ENCODE measurements at places on chromosomes 2 and 18.

GRCh38 chr2:182330451-182331305 is 96.2 kb downstream of the PDE1A start:
- no peak for DNase-seq

- no peak for DNase-seq
Measured at GRCh38 chr2:230925879-230926765, 1.1 kb upstream of the GPR55 start.

- no peak for DNase-seq
Measured at GRCh38 chr2:150554046-150554445, 66.6 kb upstream of the RND3 start.

- no peak for DNase-seq
Measured at GRCh38 chr2:55087936-55088335, 37.7 kb upstream of the RTN4 start.

- no peak for DNase-seq
Measured at GRCh38 chr2:150230004-150230403, 257.5 kb downstream of the RND3 start.

DNA sequence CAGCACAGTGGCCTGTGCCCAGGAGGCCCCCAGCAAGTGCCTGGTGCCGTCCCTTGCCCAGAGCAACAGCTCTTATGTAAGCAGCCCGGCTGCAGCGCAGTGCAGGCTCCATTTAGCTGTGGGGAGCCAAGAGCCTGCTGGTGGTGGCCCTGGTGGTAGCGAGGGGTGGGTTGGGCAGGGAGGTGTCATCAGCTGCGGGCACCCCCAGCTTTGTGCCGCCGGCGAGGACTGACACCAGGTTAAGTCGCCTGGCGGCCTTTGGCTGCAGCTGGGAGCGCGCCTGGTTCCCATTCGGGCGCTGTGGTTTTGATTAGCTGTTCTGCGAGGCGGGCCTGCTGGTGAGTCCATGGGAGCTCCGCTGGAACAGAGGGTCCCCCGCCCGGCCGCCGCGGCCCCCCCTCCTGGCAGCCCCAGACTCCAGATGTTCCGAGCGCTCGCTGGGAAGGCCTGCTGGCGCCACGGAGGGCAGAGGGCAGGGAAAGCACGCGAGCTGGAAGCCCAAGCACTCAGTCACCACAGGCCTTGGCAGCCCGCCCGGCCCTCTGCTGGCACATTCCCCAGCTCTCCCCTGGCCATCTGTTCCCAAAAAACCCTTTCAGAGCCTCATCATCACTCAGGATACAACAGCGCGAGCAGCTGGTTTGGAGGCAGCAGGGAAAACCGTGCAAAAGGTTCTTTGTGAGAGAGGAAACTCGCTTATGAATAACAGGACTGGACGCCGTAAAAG is 18.4 kb downstream of the ATOH8 start:
- DNase-seq = peak; percentile 99

- no peak for DNase-seq
Measured at GRCh38 chr2:85019121-85019520, 48.2 kb downstream of the KCMF1 start.

- no peak for DNase-seq
Measured at GRCh38 chr2:134354611-134355010, 100.7 kb downstream of the MGAT5 start.

- no peak for DNase-seq
Measured at GRCh38 chr2:234814374-234814773, 137.4 kb upstream of the SH3BP4 start.

DNA sequence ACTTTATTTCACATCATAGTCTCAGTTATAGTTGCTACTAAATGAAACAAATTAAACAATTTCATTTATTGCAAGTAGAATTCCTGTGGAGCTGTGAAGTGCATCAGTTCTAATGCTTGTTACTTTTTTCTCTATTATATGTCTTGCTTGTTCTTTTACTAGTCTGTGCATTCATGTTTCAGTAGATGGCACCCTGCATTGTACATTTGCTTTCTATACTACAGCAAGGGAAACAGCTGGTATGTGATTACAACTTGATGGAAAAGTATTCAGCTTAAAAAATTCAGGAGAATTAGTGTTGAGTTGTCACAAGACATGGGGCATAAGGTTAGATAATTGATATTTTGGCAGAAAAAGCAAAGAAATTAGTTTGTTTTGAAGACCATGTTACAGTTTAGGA is 72.3 kb downstream of the TANK start:
- DNase-seq = no peak

GRCh38 chr2:233915128-233915527 is 2.0 kb upstream of the TRPM8 start:
- DNase-seq = no peak

- peak; percentile 46 for DNase-seq
Measured at GRCh38 chr18:23183411-23184150, 48.3 kb downstream of the CABLES1 start.

GRCh38 chr18:23908827-23909226 is 105.7 kb upstream of the TTC39C start:
- DNase-seq = no peak

GRCh38 chr2:62566847-62567246 is 60.9 kb upstream of the TMEM17 start:
- no peak for DNase-seq

DNA sequence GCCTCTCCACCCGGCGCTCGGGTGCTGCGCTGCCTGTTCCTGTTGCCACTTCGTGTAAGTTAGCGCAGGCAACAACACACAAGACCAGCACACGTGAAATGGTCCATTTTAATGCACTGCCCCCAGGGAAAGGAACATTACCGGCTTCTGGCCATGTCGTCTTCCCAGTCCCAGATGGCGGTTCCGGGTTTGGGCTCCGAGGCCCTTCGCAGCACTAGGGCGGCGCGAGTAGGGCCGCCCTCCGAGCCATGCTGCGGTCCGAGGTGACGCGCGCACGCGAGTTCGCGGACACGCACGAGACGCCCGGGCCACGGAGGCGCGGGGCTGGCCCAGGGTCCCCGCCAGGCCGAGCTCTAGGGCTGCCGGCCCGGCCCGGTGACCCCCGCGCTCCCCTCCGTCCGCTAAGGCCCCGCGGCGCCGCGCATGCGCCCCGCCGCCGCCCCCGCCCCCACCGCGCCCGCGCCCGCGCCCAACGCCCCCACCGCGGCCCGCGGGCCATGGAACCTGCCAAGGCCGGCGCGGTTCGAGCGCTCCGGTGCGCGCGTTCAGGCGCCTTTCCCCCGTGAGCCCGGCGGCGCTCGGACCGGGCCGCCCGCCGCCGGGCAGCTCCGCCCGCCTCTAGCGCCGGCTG is 367 bp upstream of the ZNF236 start:
- no peak for DNase-seq

DNA sequence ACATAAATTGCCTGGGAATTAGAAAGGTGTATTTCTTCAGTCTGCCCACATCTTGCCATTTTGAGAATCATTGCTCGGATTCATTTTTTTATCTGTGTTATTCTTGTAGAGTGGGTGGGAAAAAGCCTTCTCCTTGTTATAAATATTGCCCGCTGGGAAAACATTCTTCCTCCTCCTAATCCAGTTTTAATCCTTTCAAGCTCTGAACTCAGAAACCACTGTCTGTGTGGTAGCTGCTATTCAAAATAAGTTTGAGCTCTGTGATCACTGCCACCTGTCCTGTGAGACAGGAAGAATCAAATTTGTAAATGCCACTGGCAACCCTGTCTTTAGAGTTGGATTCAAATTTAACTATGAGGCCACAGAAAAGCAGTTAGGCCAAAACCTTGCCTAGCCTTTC is 1875.2 kb upstream of the PIK3C3 start:
- no peak for DNase-seq

DNA sequence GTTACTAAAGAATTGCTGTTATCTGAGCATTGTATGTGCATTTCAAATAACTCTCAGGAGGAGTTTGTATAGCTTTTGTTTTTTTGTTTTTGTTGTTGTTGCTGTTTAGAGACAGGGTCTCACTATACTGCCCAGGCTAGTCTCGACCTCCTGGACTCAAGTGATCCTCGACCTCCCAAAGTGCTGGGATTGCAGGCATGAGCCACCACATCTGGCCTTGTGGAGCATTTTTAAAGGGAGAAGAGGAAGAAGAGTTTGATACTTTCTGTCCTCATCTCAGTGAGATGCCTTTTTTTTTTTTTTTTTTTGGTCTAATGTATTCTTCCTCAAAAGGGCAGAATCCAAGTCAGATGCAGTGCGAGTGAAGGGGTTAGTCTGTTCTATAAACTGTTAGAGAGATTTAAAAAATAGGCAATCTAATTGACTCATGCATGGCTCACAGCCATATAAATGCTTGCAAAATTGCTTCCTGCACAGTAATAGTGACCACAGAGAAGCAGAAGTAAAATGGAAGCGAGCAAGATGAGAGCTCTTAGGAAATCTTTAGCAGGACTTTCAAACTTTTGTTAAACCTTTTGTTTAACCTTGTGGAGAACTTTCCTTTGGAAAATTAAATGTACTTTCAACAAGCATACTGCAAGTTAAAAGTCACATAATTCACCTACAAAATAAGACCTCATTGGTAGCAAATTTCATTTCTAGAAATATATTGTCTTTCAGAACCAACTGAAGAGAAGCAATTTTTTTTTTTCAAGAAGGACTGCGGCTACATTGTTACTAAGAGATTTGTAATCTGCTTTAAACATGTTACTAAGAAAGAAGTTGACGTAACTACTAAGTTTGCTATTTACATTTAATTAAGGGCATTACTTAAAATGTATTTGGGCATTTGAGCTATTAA is 52.3 kb upstream of the ROCK1 start:
- peak; percentile 79 for DNase-seq

DNA sequence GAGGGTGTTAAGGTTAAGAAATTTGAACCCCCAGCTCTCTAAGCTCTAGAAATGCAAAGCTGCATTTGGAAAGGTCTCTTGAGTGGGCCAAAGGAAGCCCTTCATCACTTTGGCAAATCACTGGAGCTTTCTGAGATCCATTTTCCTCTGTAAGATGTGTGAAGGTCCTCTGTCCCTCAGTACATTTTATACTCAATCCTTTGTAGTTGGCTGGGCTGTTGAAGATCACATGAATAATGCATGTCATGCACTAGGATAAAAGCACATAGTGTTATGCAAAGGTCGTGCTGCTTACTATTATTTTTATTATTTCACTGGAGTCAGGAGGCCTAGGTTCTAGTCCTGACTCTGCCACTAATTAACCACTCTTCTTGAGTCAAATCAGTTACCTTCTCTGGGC is 124.9 kb downstream of the FSHR start:
- no peak for DNase-seq

GRCh38 chr2:28656937-28657615 is 94.6 kb upstream of the PPP1CB start:
- no peak for DNase-seq

DNA sequence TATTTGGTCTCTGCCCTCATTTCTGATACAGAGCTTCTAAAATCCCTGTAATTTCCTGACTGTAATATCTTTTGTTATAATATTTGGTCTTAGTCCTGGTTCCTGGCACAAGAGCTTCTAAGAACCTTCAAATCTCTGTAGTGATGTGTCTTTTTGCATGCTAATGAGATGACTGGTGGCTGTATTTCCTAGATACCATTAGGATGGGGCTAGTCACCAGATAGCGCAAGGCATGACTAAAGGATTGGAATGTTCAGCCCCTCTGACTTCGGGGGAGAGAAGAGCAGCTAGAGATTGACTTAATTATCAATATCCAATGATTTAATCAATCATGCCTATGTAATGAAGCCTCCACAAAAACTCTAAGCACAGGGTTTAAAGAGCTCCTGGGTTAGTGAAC is 620.8 kb upstream of the ACVR2A start:
- DNase-seq = no peak

GRCh38 chr2:213252206-213252605 is 32.1 kb upstream of the SPAG16 start:
- DNase-seq = no peak

DNA sequence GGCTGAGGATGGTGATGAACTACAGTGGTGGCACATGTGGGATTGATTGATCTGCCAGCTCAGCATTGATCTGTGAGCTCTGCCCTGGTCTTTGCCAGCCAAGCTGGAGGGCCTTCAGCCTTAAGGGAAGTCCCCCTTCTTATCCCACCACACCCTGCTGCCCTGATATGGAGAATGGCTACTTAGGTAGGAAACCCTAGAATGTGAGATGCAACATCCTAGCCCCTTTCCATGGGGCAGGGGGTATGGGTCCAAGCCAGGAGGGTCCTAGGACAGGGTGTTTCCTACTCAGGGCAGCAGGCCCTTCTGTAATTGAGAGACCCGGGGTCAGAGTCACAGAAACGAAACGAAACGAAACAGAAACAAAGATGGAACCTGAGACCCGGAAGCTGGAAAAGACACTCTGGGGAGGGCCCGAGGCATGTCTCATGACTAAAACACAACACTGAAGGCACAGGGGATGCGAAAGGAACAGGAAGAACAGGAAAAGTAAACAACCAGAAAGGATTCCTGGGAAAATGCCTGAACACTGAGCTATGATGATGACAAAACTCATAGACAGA is 16.9 kb upstream of the SULT1C2 start:
- peak; percentile 16 for DNase-seq

GRCh38 chr2:205902041-205902899 is 183.7 kb downstream of the INO80D start:
- DNase-seq = no peak

DNA sequence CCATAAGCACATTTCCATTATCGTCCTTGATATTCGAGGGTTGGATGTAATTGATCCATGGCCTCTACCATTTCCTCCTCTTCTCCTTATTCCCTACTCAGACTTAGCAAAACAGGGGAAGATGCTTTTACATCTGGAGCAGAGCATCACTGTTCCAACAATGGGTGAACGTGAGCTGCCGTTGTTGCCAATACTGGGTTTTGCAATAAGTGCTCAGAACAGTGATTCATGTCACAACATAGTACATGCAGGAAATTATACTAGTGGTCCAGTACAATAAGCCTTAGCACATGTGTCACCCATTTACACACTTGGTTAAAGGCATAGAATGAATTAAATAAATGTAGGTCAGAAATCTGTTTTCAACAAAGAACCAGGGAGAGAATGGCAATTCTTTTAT is 112.4 kb downstream of the DCC start:
- no peak for DNase-seq

GRCh38 chr2:161426922-161427663 is 11.0 kb downstream of the TBR1 start:
- DNase-seq = no peak

- no peak for DNase-seq
Measured at GRCh38 chr18:57437402-57437765, 2.2 kb downstream of the ONECUT2 start.

DNA sequence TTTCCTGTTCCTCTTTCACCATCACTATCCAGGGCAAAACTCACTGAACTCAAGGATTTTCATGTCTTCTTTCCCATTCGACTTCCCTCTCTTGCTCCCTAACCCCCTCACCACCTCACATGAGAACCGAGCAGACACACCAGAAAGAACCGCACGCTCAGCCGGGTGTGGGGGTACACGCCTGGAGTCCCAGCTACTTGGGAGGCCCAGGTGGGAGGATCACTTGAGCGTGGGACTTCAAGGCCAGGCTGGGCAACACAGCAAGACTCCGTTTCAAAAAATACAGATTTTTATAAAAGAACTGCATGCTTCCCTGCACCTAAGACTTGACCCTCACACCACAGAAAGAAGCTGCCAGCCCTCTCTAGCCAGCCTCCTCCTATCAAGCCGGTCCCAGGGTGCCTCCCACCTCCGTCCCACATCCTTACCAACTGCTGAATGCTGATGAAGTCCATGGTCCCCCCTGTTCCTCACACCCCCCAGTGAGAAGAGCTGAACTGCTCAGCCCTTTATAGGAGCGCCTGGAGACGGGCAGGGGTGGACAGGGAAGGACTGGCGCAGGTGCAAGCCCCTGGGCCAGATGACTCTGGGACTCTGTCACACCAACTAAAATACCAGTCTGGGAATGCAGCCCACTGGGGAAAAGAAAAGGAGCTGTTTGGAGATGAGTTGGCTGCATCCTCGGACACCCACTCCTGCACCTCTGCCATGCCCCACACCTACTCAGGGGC is at the start of gene ANKRD23:
TSS of gene ANKRD23 (minus strand) at position 484 of the 731 bp plus-strand sequence. CDS start at position 455, 29 bp downstream.
- DNase-seq = no peak
